Smooth muscle cell of trachea (primary cell): ENCODE measurements at places on chromosomes 12 and 14. TPM values are rescaled to one million over a fixed set of nuclear protein-coding genes. Genes with fewer than 3 reads are reported as not detected.

Gene SIX6
- total RNA-seq, result not detected in 2 replicates

Gene KCNH3
- total RNA-seq, result under 0.01 and 0.33 TPM in 2 replicates

Gene GALNT9
- 0.17 and 0.29 TPM in 2 replicates for total RNA-seq

Gene IFI27
- 34.4 and 52.5 TPM in 2 replicates for total RNA-seq

Gene GLT1D1
- total RNA-seq, result not detected in 2 replicates

Gene RASAL1
- not detected in 2 replicates for total RNA-seq

Gene TBX5
- total RNA-seq, result 19.4 and 26.6 TPM in 2 replicates

Gene PZP
- not detected in 2 replicates for total RNA-seq

Gene IL31
- not detected in 2 replicates for total RNA-seq
